Frontal cortex (tissue), 4 donors: ENCODE measurements at places on chromosomes 7 and 10.

DNA sequence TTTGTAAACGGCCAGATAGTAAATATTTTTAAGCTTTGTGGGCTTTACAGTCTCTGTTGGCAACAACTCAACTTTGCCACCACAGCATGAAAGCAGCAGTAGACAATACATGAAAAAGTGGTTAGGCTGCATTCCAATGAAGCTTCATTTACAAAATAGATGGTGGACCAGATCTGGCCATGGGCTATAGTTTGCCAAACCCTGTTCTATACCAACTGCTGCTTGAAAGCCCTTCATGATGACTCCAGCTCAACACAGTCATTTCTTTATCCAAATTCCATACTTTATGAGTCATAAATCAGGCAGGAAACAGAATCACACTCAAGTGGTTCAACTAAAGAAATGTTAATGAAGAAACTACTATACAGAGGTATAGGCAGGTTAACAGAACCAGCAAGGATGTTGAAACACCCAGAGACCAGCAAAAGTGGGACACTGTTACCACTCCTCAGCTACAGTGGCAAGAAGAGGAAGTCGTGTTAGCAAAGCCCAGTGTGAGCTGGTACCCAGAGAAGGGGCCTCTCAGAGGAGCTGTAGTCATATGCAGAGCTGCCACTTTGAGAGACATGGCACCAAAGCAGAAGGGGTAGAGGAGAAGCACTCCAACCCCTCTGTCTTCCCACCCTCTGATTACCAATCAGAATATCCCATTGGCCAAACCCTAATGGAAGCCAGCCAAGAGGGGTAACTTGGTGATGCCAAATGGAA, 72.5 kb downstream of the PRLHR start:
- no peak for DNase-seq

DNA sequence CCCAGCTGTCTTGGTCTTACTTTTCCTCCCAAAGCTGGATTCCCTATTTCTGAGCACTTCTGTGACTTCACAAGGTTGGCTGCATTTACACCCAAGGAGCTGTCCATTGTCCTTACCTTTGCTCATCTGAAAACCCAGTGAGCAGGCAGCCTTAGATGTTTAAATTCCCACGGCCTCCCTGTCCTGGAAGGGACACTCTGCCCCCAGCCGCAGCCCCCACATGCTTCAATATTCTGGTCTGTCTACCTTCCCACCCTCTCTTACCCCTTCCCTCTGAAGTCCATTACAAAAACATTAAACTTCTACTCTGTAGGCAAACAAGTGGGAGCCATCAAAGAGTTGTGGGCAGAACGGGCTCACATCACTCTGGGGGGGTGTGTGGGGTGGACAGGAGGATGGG, 73.8 kb upstream of the EFCAB10 start:
- DNase-seq: no peak

- DNase-seq: no peak
Measured at GRCh38 chr10:122306282-122306681, 35.2 kb downstream of the BTBD16 start.

GRCh38 chr7:95066737-95067530, 159.5 kb downstream of the PPP1R9A start:
- no peak for DNase-seq

- no peak for DNase-seq
Measured at GRCh38 chr10:69757553-69758309, 44.0 kb upstream of the COL13A1 start.

- DNase-seq: no peak
Measured at GRCh38 chr7:23469961-23470250, 385 bp downstream of the IGF2BP3 start.
